ENCODE measurements at places on chromosomes 6 and 20.

DNA sequence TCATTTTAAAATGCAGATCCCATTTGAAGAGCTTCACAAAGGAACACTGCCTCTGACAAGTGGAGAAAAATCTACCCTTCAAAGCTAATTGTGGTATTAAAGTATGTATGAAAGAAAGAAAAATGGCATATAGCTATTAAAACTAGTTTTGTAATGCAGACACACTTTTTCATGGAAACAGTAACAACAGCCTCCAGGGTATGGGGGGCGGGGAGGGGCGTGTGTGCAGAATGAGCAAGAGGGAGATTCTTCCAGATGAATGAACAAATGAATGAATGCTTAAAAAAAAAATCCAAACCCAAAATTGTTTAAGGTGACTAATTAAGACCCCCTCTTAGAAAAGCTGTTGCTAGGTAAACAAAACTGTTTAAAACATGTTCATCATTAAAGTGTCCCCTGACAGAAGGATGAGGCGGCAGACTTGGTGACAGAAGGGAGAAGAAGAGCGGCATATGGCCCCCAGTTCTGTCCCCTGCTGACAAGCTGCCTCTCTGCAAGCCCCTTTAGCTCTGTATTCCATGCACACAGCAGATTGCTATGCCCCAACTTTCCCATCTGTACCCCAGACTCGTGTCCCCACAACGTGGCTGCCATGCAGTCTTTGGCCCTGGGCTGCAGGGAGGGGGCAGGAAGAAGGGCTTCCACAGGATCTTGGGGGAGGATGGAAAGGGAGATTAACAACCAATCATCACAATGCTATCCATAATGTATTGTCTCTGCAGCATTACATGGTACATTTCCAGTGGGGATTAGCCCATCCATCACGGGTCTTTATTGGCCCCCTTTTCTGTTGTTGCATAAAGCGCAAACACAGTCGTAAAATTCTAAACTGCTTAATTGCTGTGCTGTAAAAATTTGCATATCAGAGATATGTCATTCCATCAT is 108.4 kb upstream of the OLIG3 start:
- no peak for DNase-seq

DNA sequence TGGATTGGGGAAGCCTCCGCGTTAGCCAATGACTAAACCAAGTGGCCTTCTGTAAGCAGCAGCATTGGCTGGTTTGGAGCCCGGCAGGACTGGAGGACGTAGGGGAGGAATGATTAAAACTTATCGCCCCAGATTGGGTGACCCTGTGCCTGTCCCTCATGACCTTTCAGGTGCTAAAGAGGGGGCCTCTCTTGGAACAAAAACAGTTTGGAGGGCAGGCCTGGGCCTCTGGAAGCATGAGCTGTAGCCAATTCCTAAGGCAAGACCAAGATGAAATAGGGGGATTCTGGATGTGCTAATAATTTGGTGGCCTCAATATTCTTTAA is 1.4 kb downstream of the GMPR start:
- DNase-seq = no peak

DNA sequence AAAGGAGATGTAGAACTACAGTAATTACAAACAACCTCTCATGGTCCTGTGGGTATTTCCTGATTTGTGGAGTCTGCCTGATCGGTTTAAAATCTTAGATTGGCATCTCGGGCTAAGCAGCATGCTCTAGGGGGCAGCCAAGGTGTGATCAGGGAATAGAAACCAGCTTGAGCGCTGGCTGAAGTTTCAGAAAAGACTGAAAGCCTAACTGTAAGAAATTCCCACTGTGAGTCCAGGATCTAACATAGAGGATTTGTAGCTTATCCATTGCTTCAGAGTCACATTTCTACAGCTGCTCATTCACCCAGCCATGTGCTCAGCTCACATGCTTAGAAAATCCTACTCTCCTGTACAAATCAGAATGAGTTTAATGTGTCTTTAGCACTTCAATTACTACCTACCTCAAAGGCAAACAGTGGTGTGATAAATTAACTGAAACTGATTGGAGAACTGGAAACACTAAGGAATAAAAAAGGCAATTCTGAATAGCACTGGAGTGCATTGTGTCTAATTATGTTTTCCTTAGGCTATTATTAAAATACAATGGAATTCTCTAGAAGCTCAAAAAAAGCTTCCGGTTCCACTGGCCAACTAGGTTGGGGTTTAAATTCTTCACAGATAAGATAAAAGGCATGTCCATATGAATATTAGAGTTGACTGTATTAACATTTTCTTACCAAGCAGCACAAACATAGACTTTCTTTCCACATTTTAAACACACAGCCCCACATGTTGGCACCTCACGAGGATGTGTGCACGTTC is 73.8 kb upstream of the MPC1 start:
- no peak for DNase-seq

GRCh38 chr20:61994546-61994945 is 71.1 kb downstream of the TAF4 start:
- no peak for DNase-seq

DNA sequence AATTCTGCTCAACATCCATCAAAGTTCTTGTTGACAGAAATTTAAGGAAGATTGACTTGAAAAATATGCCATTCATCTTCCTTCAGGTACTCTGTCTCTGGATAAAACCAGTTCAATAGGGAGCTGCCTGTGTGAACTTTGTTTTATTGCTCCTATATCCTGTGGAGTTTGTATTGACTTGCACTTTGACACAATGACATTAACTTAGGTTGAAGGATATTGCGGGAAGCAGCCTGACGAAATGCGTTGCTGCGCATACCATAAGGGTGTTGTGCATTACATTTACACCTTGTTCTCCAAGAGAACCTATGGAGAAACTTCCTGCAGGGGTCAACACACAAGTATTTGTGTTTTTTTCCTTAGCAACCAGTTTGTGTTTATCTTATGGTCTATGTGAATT is 185.4 kb upstream of the GRIK2 start:
- DNase-seq = no peak

- no peak for DNase-seq
Measured at GRCh38 chr20:5991623-5992441, 41.4 kb downstream of the MCM8 start.

DNA sequence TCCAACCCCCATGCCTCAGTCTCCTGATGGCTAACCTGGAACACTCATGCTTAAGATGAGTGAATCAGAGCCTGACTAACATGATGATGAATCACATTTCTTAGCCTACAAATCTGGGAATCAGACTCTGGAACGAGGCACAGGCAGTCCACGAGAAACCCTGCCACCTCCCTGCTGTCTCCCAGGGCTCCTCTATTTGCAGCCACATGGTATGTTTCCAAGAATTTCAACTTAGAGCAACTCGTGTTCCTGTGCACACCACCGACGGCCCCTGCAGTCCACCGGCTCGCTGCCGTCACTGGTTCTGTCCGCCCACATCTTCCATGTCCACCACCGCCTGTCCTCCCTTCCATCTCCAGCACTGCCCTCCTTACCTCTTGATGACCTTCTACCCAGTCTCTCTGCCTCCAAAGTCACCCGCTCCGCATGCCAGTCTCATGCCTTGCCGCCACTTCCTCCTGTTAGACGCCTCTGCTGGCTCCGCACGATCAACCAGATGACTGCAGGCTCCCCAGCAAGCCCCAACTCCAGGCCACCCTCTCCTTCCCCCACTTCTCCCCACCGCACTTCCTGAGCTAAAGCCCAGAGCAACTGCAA is 87.6 kb downstream of the AGPAT4 start:
- no peak for DNase-seq
